ENCODE measurements at places on chromosomes 3 and 15.

DNA sequence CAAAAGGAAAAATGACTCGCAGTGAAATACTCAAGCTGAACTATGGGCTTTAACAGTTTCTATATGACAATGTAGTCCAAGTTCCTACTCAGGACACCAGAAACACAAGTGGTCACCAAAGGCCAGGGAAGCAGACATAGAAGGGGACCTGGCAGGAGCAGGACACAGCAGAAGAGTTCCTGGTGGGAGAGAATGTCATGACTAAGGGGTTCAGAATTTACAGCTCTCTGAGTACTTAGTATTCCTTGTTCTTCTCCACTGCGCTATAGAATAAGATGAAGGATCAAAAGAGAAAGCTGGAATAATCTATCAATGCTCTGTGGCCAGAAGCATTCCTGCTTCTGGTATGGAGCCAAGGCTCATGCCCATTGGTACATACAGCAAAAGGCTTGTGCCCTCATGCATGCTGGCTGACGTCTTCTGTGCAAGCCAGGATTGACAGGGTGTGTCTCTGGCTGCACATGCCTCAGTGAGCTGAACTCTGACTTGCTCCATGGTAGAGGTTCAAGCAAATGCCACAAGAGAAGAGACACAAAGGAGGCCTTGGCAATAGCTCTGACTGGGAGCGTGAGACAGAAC lies 128.7 kb upstream of the SLC2A2 start:
- DNase-seq, result no peak
- H3K27me3 ChIP-seq, result no peaks in the 10 kb centered on the region
- H3K36me3 ChIP-seq, result peaks cover under 1% of the 10 kb centered on the region
- H3K4me1 ChIP-seq, result no peaks in the 10 kb centered on the region
- H3K4me3 ChIP-seq, result no peak overlapping the region

GRCh38 chr15:57111002-57111401 lies 192.6 kb downstream of the TCF12 start:
- H3K27me3 ChIP-seq, result no peaks in the 10 kb centered on the region
- H3K27ac ChIP-seq, result no peak overlapping the region
- H3K4me1 ChIP-seq, result peaks cover 35% of the 10 kb centered on the region

DNA sequence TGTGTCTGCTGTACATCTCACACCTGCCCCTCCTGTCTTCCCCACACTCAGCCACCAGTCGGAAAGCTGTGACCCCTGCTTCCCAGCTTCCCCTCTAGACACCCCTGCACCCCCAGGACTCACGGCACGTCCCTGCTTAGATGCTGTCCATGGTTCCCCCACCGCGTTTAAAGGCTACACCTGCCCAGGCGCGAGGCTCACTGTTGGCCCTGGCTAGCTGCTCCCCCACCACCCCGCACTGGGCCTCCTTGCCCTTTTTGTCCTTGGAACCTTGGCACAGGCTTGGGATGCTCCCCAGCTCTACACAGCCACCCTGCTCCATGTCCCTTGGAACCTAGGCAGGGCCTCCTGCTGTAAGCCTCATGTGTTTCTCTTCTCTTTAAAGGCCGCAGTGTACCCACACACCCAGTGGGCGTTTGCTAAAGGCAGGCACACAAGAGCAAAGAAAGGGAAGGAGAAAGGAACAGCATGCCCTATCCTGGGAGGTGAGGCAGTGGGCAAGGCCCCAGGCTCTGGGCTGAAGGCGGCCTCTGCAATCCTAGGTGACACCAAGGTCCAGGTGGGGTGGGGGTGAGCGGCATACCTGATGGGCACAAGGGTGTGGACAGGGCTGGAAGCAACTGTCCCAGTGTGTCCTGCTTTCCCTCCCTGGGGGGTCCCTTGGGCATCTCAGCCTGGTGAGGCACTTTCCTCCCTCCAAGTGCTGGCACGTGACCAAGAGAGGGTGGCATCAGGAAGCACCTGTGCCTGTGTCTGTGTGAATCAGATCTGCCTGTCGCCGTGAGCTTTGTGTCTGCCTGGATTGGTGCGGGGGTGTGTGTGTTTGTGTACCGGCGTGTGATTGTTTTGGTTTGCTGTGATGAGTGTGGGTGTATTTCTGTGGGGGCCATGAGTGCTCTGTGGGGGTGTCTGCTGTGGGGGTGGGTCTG lies 54.4 kb downstream of the TPRA1 start:
- H3K27ac ChIP-seq, result no peak overlapping the region
- no peak overlapping the region for H3K4me3 ChIP-seq
- H3K36me3 ChIP-seq, result no peaks in the 10 kb centered on the region
- peaks cover 3% of the 10 kb centered on the region for H3K4me1 ChIP-seq

GRCh38 chr15:78213425-78213750 lies 21.0 kb downstream of the ACSBG1 start:
- H3K36me3 ChIP-seq, result no peaks in the 10 kb centered on the region
- DNase-seq, result no peak
- H3K27ac ChIP-seq, result no peak overlapping the region
- H3K4me1 ChIP-seq, result no peaks in the 10 kb centered on the region
- H3K27me3 ChIP-seq, result peaks cover 10% of the 10 kb centered on the region

DNA sequence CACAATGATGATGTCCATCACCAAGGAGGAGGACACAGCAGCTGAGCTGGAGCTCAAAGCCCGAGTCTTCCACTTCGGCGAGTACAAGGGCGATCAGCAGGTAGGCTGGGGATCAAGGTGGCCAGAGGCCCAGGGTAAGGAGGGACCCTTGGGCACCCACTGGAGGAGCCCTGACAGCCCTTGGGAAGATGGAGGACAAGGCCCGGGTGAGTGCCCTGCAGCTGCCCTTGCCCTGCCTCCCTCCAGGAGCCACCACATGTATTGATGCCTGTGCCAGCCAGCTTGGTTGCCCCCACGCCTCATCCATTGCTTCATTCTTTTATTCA lies 38.4 kb downstream of the CFAP100 start:
- no peaks in the 10 kb centered on the region for H3K4me1 ChIP-seq
- no peak for DNase-seq
- no peak overlapping the region for H3K4me3 ChIP-seq
- H3K27me3 ChIP-seq, result no peaks in the 10 kb centered on the region

- DNase-seq, result no peak
- H3K4me1 ChIP-seq, result no peaks in the 10 kb centered on the region
- no peaks in the 10 kb centered on the region for H3K27me3 ChIP-seq
- H3K27ac ChIP-seq, result no peak overlapping the region
- H3K4me3 ChIP-seq, result no peak overlapping the region
These were observed 19.4 kb upstream of the STARD5 start for GRCh38 chr15:81343371-81343770.

- no peaks in the 10 kb centered on the region for H3K36me3 ChIP-seq
- DNase-seq, result no peak
- no peak overlapping the region for H3K4me3 ChIP-seq
- H3K4me1 ChIP-seq, result no peaks in the 10 kb centered on the region
These were observed 4.8 kb upstream of the RBP2 start for GRCh38 chr3:139481116-139481515.

- peaks cover 5% of the 10 kb centered on the region for H3K36me3 ChIP-seq
- no peak overlapping the region for H3K27ac ChIP-seq
- DNase-seq, result no peak
- peaks cover 9% of the 10 kb centered on the region for H3K4me1 ChIP-seq
- H3K27me3 ChIP-seq, result peaks cover 14% of the 10 kb centered on the region
These were observed 150.4 kb downstream of the LIPC start for GRCh38 chr15:58582160-58582559.

DNA sequence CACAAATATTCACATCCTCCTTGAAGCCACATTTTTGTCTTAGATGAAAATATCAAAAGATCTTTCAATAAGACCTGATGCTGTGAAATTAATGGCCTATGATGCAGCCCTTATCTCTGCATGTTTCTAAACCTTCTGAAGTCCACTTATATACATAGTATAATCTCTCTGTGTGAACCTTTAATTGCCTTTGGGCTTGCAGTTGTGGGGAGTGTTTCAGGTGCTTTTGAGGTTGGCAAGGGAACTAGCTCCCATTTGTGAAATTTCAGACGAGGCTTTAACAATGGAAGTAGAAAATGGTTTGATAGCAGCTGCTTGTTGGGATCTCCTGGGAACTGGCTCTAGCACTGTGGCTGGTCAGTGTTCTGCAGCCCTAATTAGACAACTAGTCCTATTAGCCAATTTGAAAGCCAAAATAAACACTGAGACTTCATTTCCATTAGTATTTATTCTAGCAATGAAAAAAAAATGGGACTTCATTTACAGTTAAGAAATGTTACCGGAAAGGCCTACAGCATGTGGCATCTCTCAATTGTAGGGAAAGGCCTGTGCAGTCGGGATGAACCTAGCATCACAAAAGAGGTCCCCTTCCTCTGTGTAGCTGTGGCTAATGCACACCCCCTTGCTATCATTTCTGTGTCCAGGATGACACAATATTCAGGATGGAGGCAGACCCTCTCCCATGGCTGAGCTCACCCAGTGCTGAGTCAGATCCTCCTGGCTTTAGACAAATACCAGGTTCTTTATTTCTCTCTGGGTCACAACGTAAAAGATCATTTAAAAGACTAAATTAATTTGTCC lies 140.7 kb upstream of the TRIM42 start:
- no peak for DNase-seq
- no peak overlapping the region for H3K27ac ChIP-seq
- H3K36me3 ChIP-seq, result no peaks in the 10 kb centered on the region
- H3K4me3 ChIP-seq, result no peak overlapping the region

DNA sequence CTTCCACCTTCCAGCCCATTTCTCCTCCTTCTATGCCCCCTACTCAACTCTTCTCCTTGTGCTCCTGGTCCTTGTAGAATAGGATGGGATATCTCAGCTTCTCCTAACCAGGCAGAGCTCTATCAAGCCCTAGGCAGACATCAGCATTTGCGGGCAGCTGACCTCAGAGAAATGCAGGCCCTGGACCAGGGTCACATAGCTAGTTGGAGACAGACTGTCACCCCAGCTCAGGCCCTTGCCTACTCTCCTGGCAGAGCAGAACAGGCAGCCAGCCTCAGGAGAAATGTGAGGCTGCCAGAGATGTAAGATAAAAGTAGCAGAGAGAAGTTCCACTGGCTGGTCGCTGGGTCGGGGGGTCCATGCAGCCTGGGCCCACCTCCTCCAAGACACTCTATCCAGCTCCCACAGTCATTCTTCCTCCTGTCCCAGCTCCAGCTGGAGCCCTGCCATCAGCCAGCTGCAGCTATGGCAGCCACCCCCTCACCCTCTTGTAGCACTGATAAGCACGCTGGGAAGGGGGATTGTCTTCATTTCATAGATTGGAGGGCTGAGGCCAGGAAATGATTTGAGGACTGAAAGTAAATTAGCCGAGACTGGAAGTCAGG lies 4.0 kb downstream of the CYP8B1 start:
- no peaks in the 10 kb centered on the region for H3K27me3 ChIP-seq
- no peaks in the 10 kb centered on the region for H3K4me1 ChIP-seq
- DNase-seq, result no peak
- no peak overlapping the region for H3K27ac ChIP-seq
- no peaks in the 10 kb centered on the region for H3K36me3 ChIP-seq

All from activated B cell treated with CpG ODN at 0.5 μM for 24 hours (primary cell).